ENCODE measurements at places on chromosomes 5 and 9.

GRCh38 chr9:79974806-79975422 lies 403.1 kb downstream of the TLE4 start:
- DNase-seq: no peak

- no peak for DNase-seq
Observed at GRCh38 chr5:54803471-54804011, 181.9 kb downstream of the ESM1 start.

GRCh38 chr5:35665096-35665495 lies 47.4 kb downstream of the SPEF2 start:
- DNase-seq: no peak

DNA sequence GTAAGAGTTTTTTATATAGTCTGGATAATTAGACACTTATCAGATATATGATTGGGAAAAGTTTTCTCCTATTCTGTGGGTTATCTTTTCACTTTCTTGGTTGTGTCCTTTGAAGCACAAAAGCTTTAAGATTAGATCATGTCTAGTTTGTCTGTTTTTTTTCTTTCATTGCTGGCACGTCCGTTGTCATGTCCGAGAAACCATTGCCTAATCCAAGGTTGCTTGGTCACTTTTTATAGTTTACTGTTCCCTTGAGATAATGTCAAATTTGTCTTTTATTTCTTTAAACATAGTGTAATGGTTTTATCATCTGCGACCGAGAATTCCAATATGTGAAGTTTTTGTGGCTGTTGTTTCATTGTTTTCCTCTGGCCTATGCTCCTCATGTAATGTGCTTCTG lies 28.8 kb downstream of the GARNL3 start:
- no peak for DNase-seq

GRCh38 chr5:24226479-24226878 lies 418.3 kb downstream of the CDH10 start:
- DNase-seq: no peak

GRCh38 chr5:122296871-122297270 lies 15.2 kb upstream of the SNCAIP start:
- DNase-seq: no peak

Data from activated CD4-positive, CD25-positive, alpha-beta regulatory T cell treated with anti-CD3 and anti-CD28 coated beads, Interleukin-2, amount 50 U/mL, for 16 hours (primary cell).